ENCODE measurements at places on chromosomes 5 and 9.

- no peak for DNase-seq
These were observed 113.3 kb downstream of the ADRB2 start for GRCh38 chr5:148939676-148940075.

DNA sequence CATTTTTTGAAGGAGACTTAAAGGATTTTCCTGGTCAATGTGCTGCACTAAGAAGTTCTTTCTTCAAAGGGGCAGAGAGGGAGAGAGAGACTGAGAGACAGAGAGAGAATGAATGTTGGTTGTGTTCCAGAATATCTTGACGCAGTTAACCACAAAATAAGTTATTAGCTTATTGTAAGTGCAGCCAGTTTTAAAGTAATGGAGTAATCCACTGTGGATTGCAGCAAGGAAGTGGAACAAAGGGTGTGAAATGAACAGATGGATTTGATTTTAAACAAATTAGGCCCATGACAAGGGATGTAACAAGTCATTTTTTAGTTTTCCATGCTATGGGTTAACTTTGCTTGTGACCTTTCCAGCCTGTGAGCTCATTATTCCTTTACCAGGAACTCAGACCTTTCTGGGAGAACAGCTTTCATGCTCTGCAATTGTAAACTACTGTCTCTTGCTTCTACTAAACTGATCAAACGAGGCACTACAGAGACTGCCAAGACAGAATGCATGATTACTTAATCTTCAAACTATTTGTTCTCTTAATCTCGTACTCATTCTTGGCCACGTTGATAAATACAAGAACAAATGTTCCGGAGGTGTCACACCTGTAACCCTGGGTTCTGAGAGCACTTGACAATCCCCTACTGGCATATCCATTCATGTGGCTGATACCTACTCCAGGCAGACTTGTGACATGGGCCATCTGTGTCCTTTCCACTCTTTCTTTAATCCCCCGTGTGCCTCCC is 131.1 kb downstream of the TLE1 start:
- no peak for DNase-seq

DNA sequence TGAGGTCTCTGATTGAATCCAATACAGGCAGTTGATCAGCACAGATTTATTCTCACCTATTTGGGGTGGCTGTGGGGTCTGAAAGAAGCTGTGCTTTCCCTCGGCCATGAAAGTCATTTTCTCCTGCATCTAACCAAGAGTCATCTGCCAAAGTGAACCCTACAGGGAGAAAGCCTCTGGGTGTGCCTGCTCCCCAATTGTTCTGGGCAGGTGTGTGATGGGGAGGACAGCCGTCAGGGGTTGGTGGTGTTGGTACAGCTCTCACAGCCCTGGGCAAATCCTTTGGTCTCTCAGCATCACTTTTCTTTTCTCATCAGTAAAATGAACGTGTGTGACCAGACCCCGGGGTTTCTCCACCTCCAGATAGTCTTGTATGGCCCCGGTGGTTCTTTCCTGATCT is 2.5 kb downstream of the PHF2 start:
- DNase-seq = no peak

DNA sequence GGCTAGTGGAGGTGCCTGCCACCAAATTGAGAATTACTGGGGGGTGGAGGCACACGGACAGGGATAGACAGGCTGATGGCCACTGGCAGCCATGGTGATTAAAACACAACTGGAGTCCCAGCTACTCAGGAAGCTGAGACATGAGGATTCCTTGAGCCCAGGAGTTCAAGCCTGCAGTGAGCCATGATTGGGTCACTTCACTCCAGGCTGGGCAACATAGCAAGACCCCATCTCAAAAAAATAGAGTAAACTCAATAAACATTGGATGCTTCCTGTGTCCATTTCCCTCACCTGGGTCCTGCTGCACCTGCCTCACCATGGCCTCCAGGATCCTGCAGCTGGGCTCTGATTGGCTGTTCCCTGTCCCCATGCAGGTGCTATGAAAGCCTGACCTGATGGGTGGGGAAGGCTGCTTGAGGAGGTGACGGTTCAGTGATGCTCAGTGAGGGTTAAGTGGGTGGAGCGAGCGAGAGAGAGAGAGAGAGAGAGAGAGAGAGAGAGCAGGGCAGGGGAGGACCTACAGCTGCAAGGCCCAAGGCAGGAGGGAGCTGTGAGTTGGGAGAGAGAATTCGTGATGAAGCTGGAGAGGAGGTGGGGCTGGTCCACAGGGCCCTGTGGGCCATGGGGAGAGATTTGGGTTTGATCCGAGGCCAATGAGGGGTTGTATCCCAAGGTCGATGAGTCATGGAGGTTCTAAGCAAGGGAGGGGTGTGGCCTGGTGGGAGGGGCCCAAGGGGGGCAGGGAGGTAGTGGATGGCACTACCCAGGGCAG is 36.7 kb upstream of the FUBP3 start:
- DNase-seq = no peak

- no peak for DNase-seq
These were observed 20.4 kb upstream of the ZNF354B start for GRCh38 chr5:178839319-178839704.

Measured in KG1 (cell line).